ENCODE measurements at places on chromosomes 6 and 20. TPM values are rescaled to one million over a fixed set of nuclear protein-coding genes. Genes with fewer than 3 reads are reported as not detected.
A peak's percentile ranks its signal among the peaks of the same experiment; 100 is the strongest.

DNA sequence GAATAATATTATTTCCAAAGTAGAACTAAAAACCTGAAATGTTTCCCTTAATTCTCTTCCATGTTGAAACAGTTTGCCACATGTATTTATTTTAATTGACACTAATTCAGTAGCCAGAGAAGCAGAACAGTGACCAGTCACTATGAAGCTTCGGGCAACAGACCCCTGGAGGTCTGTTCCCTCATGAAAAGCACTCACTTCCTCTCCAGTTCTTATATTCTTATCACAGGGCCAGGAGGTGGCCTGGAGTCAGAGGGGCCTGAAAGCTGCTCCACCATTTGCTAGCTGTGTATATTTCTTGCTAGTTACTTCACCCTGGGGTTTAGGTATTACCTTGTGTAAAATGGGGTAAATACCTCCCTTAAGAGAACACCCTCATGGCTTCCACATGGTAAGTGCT lies 49.1 kb downstream of the MAP7 start:
- no peaks in the 10 kb centered on the region for H3K27me3 ChIP-seq
- DNase-seq, result no peak
- no peaks in the 10 kb centered on the region for H3K4me1 ChIP-seq
- no peak overlapping the region for H3K27ac ChIP-seq
- H3K4me3 ChIP-seq, result no peak overlapping the region

GRCh38 chr6:118984342-118984741 lies 49.4 kb upstream of the MCM9 start:
- H3K4me1 ChIP-seq, result no peaks in the 10 kb centered on the region
- no peaks in the 10 kb centered on the region for H3K27me3 ChIP-seq
- DNase-seq, result no peak
- no peak overlapping the region for H3K27ac ChIP-seq
- H3K4me3 ChIP-seq, result no peak overlapping the region
- no peaks in the 10 kb centered on the region for H3K36me3 ChIP-seq

DNA sequence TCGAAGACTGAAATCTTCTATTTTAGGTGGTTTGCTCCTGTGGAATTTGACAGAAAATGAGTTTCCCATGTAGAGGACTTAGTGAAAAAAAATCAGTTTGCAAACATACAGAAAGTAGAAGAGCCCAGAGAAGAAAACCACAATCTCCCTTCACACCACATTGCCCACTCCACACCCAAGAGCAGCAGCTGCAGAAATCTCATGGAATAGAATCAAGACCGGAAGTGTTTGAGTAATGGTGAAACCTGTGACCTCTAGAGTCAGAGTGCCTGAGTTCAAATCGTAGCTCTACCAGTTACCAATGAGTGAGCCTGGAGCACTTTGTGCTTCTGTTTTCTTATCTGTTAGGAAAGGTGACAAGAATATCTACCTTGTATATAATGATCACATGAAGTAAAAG lies 4.6 kb downstream of the SIRPG start:
- H3K4me3 ChIP-seq, result no peak overlapping the region
- H3K27ac ChIP-seq, result no peak overlapping the region
- DNase-seq, result no peak

- H3K4me3 ChIP-seq, result no peak overlapping the region
- no peak overlapping the region for H3K27ac ChIP-seq
- no peak for DNase-seq
- no peaks in the 10 kb centered on the region for H3K4me1 ChIP-seq
- no peaks in the 10 kb centered on the region for H3K27me3 ChIP-seq
Measured at GRCh38 chr20:60137657-60138245, 179.5 kb downstream of the CDH26 start.

- H3K27me3 ChIP-seq, result no peaks in the 10 kb centered on the region
- H3K4me3 ChIP-seq, result no peak overlapping the region
- H3K27ac ChIP-seq, result no peak overlapping the region
- no peaks in the 10 kb centered on the region for H3K4me1 ChIP-seq
Measured at GRCh38 chr6:83252719-83253118, 59.6 kb downstream of the RWDD2A start.

DNA sequence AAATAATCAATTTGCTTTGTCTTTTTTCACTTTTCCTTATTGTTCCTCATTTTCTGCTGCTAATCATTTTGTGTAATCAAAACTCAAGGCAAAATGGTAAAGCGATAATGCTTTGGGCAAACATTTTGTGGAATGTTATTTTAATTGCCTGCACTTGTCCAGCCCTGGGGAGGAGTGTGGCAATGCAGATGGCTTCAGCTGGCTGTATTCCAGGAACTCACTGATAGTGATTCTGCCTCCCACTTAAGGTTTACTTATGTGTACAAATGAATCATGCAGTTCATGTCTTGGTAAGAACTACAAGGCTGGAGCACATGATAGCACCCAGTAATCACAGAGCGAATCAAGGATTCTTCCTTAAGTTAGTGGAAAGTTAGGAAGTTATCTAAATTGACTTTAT lies 107.8 kb downstream of the COL19A1 start:
- no peaks in the 10 kb centered on the region for H3K4me1 ChIP-seq
- DNase-seq, result no peak
- no peak overlapping the region for H3K4me3 ChIP-seq
- no peak overlapping the region for H3K27ac ChIP-seq
- H3K36me3 ChIP-seq, result no peaks in the 10 kb centered on the region

DNA sequence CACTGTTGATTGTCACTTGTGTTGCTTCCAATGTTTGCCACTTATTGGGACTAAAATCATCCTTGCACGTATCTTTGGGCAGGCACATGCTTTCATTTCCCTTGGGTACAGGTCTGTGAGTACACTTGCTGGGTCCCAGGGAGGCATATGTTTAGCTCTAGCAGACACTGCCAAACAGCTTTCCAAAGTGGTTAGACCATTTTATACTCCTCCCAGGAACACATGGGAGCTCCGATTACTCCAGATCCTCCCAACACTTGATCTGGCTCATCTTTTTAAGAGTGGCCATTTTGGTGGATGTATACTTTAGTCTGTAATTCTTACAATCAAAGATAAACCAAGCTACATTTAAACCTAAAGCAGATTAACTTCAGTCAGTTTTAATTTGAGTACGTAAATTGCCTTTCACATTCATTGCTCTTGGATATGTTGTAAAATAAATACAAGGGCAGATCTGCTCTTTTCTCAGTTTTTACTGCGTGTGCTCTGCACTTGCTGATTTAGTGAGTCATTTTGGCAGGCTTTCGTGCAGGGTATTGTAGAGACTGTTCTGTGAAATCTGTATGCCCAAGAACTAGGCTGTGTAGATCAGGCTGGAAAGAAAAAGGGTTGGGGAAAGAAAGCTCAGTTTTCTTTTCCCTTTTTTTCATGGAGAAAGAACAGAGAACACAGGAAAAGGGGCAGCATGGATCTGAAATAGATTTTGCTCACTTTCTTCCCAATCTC lies 19.5 kb downstream of the SLC22A1 start:
- DNase-seq, result no peak
- H3K27me3 ChIP-seq, result no peaks in the 10 kb centered on the region
- no peaks in the 10 kb centered on the region for H3K36me3 ChIP-seq
- H3K4me1 ChIP-seq, result peaks cover 7% of the 10 kb centered on the region
- no peak overlapping the region for H3K27ac ChIP-seq

GRCh38 chr20:8152183-8152582 lies 20.1 kb downstream of the PLCB1 start:
- no peaks in the 10 kb centered on the region for H3K27me3 ChIP-seq
- no peaks in the 10 kb centered on the region for H3K36me3 ChIP-seq
- no peak overlapping the region for H3K27ac ChIP-seq

DNA sequence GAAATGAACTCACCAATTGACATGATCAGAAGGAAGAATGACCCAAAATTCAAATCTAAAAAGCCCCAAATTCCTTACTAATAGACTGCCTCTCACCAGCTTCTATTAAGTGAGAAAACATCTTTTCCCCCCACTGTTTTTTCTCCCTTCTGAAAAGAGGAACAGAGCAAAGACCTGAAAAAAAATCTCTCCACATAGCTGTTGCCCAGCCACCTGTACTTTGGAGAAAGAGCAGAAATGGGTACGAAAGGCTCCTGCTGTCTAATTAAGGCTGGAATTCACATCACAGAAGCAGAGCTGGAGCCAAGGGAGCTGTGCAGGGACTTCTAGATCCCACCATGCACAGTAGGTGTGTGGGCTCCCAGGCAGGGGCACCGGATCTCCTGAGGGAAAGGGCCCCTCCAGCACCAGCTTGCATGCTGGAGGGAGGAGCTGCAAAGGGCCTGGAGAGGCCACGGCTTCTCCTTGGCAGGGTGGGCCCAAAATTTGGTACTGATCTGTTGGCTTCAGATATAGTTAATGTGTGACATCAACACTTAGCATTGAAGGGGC lies 73.2 kb upstream of the DUSP22 start:
- DNase-seq, result no peak
- no peaks in the 10 kb centered on the region for H3K36me3 ChIP-seq
- no peaks in the 10 kb centered on the region for H3K27me3 ChIP-seq
- no peak overlapping the region for H3K4me3 ChIP-seq
- peak overlapping the region; percentile 27 for H3K27ac ChIP-seq

- DNase-seq, result no peak
- no peak overlapping the region for H3K4me3 ChIP-seq
- peaks cover 8% of the 10 kb centered on the region for H3K4me1 ChIP-seq
- no peaks in the 10 kb centered on the region for H3K27me3 ChIP-seq
Measured at GRCh38 chr20:10610251-10610650, 63.5 kb downstream of the JAG1 start.

- DNase-seq, result no peak
- no peaks in the 10 kb centered on the region for H3K4me1 ChIP-seq
- H3K27ac ChIP-seq, result no peak overlapping the region
- no peaks in the 10 kb centered on the region for H3K36me3 ChIP-seq
- H3K4me3 ChIP-seq, result no peak overlapping the region
Measured at GRCh38 chr20:11520596-11520995, 397.1 kb upstream of the BTBD3 start.

- H3K4me3 ChIP-seq, result no peak overlapping the region
- no peak overlapping the region for H3K27ac ChIP-seq
- DNase-seq, result no peak
- no peaks in the 10 kb centered on the region for H3K4me1 ChIP-seq
Measured at GRCh38 chr20:7841291-7841970, 98.8 kb downstream of the HAO1 start.

DNA sequence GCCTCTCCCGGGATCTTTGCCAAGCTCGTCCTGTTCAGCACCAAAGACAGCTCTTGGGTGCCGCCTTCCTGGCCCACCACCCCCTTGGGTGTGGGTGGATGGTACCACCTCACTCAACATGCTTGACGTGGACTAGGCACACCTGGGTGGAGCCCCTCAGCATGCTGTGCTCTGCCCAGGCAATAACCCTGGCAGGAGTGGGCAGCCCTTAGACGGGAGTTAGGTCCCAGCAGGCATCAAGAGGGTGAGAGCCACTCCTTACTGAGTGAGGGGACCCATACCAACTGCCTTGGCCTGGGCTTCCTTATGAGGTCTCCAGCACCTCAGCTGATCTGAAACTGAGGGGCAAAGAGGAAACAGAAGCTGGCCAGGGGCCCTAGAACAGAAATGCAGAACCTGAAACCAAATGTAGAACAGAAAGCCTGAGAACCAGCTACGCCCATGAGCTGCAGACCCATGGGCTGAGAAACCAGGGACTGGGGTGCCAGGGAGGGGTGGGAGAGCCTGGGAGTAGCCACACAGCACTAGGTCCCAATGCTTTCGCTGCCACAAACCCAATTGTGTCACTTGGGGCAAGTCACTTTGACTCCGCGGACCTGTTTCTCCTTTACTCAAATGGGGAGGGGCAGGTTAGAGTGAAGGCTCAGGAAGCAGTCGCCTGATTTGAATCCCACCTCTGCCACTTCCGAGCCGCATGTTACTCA lies 2.0 kb downstream of the FGD2 start:
- no peaks in the 10 kb centered on the region for H3K27me3 ChIP-seq
- peak overlapping the region; percentile 65 for H3K4me3 ChIP-seq
- no peak for DNase-seq
- H3K36me3 ChIP-seq, result peaks cover 40% of the 10 kb centered on the region

- DNase-seq, result no peak
- H3K27me3 ChIP-seq, result no peaks in the 10 kb centered on the region
- no peak overlapping the region for H3K27ac ChIP-seq
- H3K4me3 ChIP-seq, result no peak overlapping the region
- H3K36me3 ChIP-seq, result no peaks in the 10 kb centered on the region
- no peaks in the 10 kb centered on the region for H3K4me1 ChIP-seq
Measured at GRCh38 chr6:93373445-93373844, 45.9 kb downstream of the EPHA7 start.

DNA sequence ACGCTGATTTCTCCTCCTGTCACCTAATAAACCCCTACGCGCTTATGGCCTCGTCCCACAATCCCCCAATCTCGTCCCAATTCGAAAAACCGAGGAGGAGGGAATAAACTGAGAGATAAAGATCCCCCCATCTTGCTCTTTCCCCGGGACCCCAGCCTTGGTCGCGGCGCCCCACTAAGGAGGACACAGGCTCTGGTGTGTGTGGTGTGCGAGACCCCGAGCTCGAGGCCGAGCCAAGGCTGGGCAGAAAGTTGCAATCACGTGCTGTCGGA lies 1.3 kb upstream of the NR2E1 start:
- no peak for DNase-seq
- H3K27me3 ChIP-seq, result peaks cover 100% of the 10 kb centered on the region
- H3K27ac ChIP-seq, result no peak overlapping the region
- peak overlapping the region; percentile 16 for H3K4me3 ChIP-seq
- H3K36me3 ChIP-seq, result no peaks in the 10 kb centered on the region
- peaks cover 45% of the 10 kb centered on the region for H3K4me1 ChIP-seq

DNA sequence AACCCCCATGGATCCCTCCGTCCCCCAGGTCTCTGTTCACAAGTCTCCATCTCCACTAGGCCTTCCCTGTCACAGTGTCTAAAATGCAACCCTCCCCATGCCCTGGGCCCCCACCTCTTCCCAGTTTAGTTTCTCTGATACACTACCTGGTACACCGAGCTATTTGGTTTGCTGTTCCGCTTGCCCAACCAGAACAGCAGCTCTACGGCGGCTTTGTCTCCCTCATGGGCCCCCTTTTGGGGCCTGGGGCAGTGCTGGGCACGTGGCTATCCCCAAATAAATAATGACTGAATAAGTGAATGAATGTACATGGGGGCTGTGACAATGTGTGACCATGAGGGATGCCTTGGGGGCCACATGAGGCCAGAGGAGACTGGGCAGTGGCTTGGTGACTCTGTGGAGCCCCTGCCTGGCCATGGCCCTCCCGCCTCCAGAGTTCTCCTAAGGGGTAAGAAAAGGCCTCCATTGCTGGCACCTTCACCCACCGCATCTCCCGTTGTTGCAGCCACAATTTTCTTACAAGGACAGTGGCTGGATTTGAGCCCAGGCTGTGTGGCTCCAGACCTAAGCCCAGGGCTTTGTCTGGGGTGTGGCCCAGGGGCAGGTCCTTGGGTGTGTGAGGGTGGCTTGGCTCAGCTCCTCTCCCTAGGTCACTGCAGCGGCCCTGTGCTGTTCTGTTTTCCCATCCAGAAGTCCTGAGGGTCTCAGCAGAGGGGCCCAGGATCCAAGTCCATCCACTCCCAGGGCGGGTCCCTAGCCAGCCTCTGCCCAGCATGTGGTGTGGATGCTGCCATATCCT lies 408.5 kb upstream of the SULF2 start:
- no peak for DNase-seq
- no peaks in the 10 kb centered on the region for H3K27me3 ChIP-seq
- no peaks in the 10 kb centered on the region for H3K36me3 ChIP-seq
- H3K4me3 ChIP-seq, result no peak overlapping the region
- no peak overlapping the region for H3K27ac ChIP-seq

NHLRC1 gene
- 3.4 TPM for total RNA-seq

RAB23 gene
- total RNA-seq, result 2.2 TPM

FAM83B gene
- total RNA-seq, result not detected

LSM14B gene
- total RNA-seq, result 34.2 TPM

DNAJC5 gene
- 83.1 TPM for total RNA-seq

DCDC2 gene
- not detected for total RNA-seq

ERVFRD-1 gene
- total RNA-seq, result not detected

FAM209B gene
- total RNA-seq, result 1.9 TPM

LBP gene
- total RNA-seq, result not detected

All from spleen (tissue), 13 donors.